ENCODE measurements at places on chromosomes 5 and 9. TPM values are rescaled to one million over a fixed set of nuclear protein-coding genes. Genes with fewer than 3 reads are reported as not detected.

The LOX gene
- 41.1 TPM for polyA plus RNA-seq

The GABRA1 gene
- polyA plus RNA-seq: not detected

The GBGT1 gene
- 5.4 TPM for polyA plus RNA-seq

The TAS2R1 gene
- not detected for polyA plus RNA-seq

The MAP1B gene
- 21.4 TPM for polyA plus RNA-seq

The TRIM7 gene
- 20.4 TPM for polyA plus RNA-seq

The TEX48 gene
- not detected for polyA plus RNA-seq
